ENCODE measurements at places on chromosomes 12 and 14.

DNA sequence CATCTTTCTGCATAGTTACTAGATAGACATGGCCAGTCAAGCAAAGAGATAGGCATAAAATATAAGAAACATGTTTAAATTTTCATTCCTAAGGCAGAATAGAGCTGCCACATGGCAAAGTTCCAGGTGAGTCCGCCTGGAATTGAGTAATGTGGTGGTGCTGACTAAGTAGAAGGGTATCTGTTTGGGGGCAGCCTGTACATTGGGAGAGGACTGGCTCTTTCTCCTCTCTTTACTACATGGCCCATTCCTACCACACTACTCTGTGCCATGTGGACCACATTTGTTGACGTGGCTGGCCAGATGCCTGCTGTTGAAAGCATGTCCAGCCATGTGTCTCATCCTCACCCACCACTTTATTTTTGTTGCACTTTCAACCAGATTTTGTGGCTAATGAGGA, 354.0 kb downstream of the ETNK1 start:
- no peak for DNase-seq

GRCh38 chr14:90924621-90925340, 108.6 kb upstream of the TTC7B start:
- no peak for DNase-seq

DNA sequence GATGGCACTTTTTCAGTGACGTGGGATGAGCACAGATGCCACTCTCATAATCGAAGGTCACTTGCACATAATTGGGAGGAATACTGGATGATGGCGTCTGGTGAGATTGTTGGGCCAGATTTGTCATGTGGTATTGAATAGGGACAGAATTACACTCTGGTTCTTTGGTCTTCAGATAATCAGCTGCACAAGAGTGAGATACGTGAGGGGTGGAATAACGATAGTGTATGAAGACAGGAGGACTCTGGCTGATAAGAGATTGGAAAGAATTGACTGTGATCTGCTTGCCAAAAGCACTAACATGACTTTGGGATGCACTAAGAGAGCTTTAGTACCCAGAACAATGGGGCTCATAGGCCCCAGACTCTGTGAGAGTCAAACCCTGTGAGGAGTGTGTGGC, 7.0 kb upstream of the RABGGTA start:
- DNase-seq, result no peak

GRCh38 chr14:94663965-94664704, 51.9 kb downstream of the SERPINA3 start:
- DNase-seq, result no peak

DNA sequence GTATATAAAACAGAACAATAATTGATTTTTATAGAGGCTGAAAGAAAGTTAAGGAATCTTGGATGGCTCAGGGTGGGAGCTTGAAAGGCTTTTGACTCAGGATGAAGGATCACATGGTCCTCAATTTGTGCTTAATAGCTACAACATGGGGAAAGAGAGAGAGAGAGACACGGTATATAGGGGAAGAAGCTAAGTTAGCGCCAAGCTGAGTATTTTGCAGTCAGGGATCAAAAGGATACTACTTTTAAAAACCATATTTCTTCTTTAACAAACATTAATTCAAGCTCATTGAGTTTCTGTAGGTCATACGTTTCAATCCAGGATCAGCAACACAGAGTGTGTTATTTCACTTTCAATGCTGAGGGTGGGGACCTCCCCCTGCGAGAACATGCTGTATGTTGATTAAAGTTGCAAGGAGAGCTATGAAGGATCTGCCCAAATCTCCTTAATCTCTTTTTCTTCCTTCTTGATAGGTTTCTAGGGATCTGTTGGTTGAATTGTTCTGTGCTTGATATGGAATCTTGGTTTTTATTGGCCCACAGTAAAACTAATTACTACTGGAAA, 133.1 kb upstream of the NUDT4 start:
- DNase-seq, result no peak

GRCh38 chr14:56199982-56200577, 81.9 kb downstream of the PELI2 start:
- no peak for DNase-seq

DNA sequence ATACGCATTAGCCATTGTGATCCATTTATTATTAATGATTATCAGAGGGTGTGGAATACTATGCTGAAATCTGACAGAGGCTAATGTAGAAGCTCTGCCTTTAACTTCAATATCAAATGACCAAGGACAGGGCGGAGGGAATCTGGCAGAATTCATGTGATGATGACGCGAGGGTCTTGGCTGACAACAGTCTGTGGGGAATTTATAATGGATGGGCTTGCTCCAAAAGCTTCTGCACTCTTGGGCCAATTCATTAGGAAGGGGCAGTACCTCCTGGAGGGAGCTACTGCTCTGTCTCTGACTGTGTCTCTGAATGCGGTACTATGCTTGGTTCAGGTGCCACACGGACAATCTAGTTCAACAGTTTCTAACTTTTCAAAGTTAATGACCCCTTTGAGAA, 46.2 kb downstream of the GALNT8 start:
- DNase-seq, result no peak

- DNase-seq, result no peak
These were observed 139.2 kb downstream of the TGFB3 start for GRCh38 chr14:75842551-75842950.

DNA sequence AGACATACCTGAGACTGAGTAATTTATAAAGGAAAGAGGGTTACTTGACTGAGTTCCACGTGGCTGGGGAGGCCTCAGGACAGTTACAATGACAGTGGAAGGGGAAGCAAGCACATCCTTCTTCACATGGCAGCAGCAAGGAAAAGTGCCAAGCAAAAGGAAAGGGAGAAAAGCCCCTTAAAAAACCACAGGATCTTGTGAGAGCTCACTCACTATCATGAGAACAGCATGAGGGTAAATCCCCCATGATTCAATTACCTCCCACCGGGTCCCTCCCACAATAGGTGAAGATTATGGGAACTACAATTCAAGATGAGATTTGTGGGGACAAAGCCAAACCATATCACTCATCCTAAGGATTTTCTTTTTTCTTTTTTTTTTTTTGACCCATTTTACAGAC, 177.8 kb upstream of the EEA1 start:
- no peak for DNase-seq

DNA sequence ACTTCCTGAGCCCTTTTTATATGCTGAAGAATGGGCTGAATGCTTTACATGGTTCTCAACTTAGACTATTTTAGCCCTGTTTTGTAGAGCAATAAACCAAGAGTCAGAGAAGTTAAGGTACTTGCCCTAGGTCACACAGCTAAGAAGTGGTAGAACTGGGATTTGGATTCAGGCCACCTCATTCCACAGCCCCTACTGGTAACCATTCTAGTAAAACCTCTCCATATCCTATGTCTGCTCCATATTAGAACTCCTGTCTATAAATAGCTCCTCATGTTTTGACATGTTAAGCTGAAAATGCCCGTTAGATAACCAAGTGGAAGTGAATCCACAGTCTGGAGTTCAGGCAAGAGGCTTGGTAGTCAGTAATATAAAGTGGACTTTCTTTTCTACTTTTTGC, 111.6 kb downstream of the HECTD4 start:
- DNase-seq, result no peak

- DNase-seq, result peak; percentile 11
These were observed 768 bp downstream of the CEP170B start for GRCh38 chr14:104865631-104866441.

All from stimulated activated CD4-positive, alpha-beta T cell treated with anti-CD3 and anti-CD28 coated beads, Interleukin-1b, Interleukin-23, amount 100 ng/mL, for 1 hour (primary cell).